GOT3 (cell line): ENCODE measurements at places on chromosomes 3 and 15.

- DNase-seq, result no peak
Measured at GRCh38 chr3:111152496-111152895, 80.9 kb downstream of the NECTIN3 start.

DNA sequence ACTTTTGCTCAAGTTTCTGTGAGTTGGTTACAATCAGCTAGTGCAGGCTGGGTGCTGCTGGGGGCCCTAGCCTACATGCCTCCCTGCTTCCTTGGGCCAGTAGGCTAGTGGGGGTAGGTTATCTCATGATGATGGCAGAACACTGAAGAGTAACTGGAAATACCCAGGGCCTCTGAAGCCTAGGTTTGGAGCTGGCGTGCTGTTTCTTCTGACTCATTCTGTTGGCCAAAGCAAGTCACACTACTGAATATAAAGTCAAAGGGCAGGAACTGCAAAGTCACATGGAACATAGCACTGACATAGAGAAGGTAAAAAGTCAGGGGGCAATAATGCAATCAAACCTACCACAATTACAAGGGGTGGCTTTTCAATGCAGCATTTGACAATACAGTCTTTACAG lies 34.5 kb downstream of the RASGRP1 start:
- DNase-seq, result no peak

DNA sequence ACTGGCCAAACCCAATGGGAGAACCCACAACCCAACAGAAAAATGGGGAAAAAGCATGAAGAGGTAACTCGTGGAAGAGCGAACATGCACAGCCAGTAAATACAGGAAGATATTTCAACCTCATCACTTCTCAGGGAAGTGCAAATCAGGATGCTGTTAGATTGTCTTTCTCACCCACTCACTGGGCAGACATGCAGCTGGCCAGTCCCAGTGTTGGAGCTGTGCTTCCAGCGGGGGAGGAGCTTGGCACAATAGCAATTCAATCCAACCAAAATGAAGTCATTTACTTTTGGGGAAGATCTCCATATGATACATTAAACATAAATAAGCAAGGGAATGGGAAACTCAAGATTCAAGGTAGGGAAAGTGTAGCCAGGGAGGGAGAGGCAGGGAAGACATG lies 12.1 kb downstream of the WNT7A start:
- no peak for DNase-seq

DNA sequence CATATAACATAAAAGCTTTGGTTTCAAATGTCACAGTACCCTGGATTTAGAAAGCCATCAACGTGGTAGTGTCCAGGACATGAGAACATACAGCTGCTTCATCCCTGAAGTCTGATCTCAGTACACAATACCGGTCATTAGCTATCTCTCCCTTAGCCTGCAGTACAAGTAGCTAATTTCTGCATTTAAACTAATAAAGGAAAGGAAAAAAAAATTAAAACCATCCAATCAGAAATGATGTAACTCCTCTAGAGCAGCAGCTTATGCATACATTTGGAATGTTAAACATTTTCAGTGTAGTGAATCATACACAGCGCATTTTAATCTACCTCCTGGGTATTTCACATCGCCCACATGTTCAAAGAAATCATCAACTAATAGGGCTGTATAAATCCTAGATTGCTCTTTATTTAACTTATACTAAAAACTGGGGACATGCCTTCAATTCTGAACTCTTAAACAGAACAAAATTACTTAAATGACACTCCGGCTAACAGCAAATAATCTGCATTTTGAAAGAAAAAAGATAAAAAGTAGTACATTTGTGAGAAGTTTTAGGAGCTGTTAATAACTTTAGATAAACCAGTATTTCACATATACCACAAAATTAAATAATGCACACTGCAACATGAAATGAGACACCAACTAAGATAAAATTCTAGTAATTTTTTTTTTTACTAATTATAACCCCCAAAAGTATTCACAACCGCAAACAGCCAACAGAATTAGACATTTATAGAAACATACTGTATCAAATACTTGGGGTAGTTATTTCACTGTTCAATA lies 3.7 kb downstream of the IGF2BP2 start:
- no peak for DNase-seq

GRCh38 chr3:62378311-62378789 lies 5.0 kb upstream of the FEZF2 start:
- no peak for DNase-seq

GRCh38 chr3:9250236-9250635 lies 790 bp upstream of the SRGAP3 start:
- DNase-seq, result no peak
